ENCODE measurements at places on chromosomes 7 and 10.
A peak's percentile ranks its signal among the peaks of the same experiment; 100 is the strongest.

- no peak for DNase-seq
Measured at GRCh38 chr7:140033036-140033435, 29.7 kb downstream of the PARP12 start.

- DNase-seq = no peak
Measured at GRCh38 chr7:91913612-91914011, 27.1 kb upstream of the AKAP9 start.

DNA sequence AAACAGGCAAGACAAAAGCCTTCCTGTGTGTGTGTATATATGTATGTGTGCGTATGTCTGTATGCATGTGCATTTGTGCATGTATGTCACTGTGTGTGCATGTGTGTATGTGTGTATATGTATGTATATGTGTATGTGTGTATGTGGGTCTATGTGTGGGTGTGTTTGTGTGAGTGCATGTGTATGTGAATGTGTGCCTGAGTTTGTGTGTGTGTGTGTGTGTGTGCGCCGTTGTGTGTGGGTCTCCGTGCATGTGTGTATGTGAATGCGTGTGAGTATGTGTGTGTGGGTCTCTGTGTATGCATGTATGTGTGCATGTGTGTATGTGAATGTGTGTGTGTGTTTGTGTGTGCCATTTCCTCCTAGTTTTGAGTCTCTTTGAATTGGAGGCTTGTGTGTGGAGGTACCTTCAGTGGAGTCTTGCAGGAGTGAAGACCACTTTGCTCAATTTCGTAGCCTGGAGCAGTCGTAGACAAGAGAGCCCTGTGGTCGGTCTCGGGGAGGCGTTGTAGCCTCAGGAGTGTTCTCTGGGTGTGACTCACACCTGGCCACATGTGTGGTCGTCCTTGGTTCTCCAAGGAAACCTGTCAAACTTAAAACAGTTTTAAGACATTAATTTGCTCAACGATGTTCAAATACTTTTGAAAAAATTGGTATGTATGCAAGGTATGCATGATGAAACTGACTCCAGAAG, 28.1 kb downstream of the INPP5A start:
- DNase-seq = no peak

DNA sequence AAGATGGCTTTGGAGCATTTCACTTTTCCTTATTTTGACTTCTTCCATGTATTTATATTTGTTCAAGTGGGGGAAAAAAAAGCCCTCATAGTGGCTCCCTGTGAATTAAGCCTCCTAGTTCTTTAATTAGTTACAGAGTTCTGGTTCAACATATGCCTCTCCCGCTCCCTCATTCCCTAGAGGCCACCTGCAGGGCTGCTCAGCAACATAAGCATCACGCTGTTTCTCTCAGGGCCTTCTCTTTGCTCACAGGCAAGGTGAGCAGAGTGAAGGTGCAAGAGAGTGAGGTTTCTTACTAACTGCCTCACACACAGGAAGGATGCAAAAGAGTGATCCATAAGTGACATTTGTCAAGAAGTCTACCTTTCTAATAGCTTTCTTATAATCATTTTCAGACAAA, 196.7 kb downstream of the SEMA3E start:
- DNase-seq = no peak

GRCh38 chr10:120575411-120575810, 118.4 kb downstream of the PLPP4 start:
- no peak for DNase-seq

GRCh38 chr10:100736809-100737354, 8.5 kb upstream of the PAX2 start:
- DNase-seq = no peak

- DNase-seq = peak; percentile 36
Measured at GRCh38 chr7:51160990-51161615, 155.5 kb downstream of the COBL start.

Measured in CD4-positive, alpha-beta T cell treated with Interferon gamma for 1 hour (primary cell).